ENCODE measurements at places on chromosomes 1 and 21.

GRCh38 chr1:87135329-87135712 lies 193.4 kb upstream of the LMO4 start:
- no peak for DNase-seq

GRCh38 chr1:26996024-26996423 lies 2.5 kb downstream of the TRNP1 start:
- no peak for DNase-seq

DNA sequence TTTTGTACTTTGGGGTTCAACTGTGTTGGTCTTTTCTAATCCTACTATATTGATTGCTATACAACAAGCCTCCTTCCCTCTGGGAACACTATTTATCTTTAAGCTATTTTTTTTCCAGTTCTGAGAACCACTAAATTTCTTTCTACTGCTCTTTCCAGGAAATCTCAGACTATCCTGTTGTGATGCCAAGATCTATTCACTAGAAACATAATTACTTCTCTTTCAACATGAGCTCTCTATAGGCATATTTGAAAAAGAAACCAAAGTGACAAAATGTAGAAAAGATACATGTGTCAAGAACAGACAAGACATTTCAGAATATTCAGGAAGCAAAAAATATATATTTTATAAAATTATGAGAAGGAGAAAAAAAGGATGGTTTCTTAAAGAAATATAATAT lies 82.9 kb downstream of the SLC44A5 start:
- DNase-seq, result no peak

DNA sequence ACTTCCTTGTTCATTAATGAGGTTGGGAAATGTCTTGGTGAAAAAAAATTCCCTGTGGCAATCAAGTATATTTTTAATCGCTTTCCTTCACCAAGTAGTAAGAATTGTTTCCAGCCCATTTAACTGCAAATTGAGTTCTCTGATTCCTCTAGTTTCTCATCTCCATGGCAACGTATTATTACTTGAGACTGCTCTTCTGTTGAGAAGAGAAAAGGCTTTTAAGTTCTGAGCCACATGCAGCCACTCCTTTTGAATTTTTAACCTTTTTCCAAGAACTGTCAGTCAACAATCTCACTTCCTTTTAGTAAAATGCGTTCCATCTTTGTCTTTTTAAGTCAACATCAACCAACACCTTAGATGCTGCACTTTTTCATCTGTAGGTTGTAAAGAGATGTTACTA lies 75.7 kb upstream of the KIAA1614 start:
- DNase-seq, result no peak

GRCh38 chr1:218242171-218242570 lies 42.9 kb upstream of the RRP15 start:
- DNase-seq, result no peak

GRCh38 chr1:116330342-116330652 lies 42.7 kb upstream of the ATP1A1 start:
- no peak for DNase-seq

GRCh38 chr1:59674595-59674994 lies 140.2 kb upstream of the HOOK1 start:
- no peak for DNase-seq

- no peak for DNase-seq
Measured at GRCh38 chr1:180892675-180893074, 20.0 kb upstream of the KIAA1614 start.

All from activated T-helper 1 cell treated with anti-CD3 and anti-CD28 coated beads, Interleukin-2, amount 50 U/mL, for 16 hours (primary cell).